Vagina (tissue), 2 donors: ENCODE measurements at places on chromosomes 16 and 17. TPM values are rescaled to one million over a fixed set of nuclear protein-coding genes. Genes with fewer than 3 reads are reported as not detected.

GRCh38 chr17:79101111-79101673 is 26.6 kb downstream of the ENGASE start:
- H3K4me1 ChIP-seq: peaks cover 13% of the 10 kb centered on the region
- DNase-seq: no peak
- no peaks in the 10 kb centered on the region for H3K36me3 ChIP-seq
- no peak overlapping the region for H3K27ac ChIP-seq
- peaks cover 12% of the 10 kb centered on the region for H3K27me3 ChIP-seq

DNA sequence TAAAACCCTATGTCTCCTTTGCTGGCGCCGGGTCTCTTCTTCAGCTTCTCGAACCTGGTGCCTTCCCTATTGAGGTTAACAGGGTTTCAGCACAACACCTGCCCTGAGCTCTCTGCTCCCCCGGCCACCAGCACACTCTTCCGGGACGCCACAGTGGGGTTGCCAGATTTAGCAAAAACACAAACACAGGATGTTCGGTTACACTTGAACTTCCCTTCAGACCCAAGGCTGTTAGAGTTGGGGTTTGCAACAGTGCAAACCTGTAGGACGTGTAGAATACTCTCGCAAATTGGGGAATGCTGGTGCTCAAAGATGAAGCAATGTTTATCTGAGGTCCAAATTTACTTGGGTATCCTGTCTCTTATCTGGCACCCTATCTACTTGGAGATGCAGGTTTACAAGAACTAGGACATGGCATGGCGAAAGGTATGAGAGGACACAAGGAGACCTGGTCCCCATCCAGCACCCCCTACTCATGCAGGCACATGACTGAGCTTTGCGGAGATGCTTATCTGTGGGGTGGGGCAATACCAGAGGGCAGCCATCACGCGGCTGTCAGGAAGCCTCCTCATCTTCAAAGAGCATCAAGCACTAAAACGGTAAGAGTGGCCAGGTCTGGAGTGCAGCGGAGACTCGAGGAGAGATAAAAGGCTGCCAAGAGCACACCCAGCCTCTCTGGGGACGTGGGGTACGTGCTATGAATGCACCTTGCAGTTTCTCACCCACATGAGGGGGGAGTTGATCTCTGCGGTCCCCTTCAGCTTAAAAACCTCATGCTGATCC is 52.8 kb downstream of the SDK2 start:
- H3K27me3 ChIP-seq: no peaks in the 10 kb centered on the region
- H3K27ac ChIP-seq: no peak overlapping the region
- DNase-seq: no peak
- no peaks in the 10 kb centered on the region for H3K4me1 ChIP-seq
- H3K4me3 ChIP-seq: no peak overlapping the region

- no peak overlapping the region for H3K27ac ChIP-seq
- no peaks in the 10 kb centered on the region for H3K4me1 ChIP-seq
- H3K36me3 ChIP-seq: no peaks in the 10 kb centered on the region
- H3K27me3 ChIP-seq: no peaks in the 10 kb centered on the region
- no peak overlapping the region for H3K4me3 ChIP-seq
Measured at GRCh38 chr17:29954405-29954804, 13.0 kb downstream of the EFCAB5 start.

Gene PIPOX
- 1.7 TPM for total RNA-seq
